ENCODE measurements at places on chromosomes 7 and 10.

DNA sequence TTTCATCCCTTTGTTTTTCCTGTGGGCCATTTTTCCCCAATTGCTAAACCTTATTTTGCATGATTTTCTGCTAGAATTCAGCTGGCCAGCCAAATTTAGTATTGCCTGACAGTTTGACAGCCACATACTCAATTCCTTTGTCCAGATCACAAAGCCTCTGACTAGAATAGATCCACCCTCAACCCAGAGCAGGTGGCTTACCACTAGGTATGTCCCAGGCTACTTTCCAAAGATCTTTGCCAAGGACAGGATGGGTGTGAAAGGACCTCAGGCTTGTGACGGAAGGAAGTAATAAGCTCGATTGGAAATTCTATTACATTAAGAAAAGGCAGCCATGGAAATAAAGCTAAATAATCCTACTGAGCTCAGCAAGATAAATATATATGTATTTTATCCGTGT, 50.6 kb upstream of the AGK start:
- DNase-seq = no peak

DNA sequence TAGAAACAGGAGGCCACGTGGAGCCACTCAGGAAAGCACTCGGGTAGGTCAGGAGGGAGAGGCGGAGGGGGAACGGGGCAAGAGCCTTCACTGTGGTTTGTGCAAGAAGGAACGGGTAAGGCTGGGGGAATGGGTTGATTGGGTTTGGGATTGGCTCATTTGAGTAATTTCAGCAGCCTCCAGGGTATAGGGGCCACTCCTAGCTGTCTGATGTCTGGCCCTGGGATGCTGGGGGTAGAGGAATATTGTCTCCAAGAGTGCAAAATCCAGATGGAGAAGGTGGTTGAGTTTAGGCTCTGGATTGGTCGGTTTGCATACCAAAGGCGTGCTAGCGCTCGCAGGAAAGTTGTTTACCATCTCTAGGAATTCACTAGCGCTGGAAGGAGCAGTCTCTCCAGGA, 47.2 kb downstream of the MYL10 start:
- DNase-seq = no peak

DNA sequence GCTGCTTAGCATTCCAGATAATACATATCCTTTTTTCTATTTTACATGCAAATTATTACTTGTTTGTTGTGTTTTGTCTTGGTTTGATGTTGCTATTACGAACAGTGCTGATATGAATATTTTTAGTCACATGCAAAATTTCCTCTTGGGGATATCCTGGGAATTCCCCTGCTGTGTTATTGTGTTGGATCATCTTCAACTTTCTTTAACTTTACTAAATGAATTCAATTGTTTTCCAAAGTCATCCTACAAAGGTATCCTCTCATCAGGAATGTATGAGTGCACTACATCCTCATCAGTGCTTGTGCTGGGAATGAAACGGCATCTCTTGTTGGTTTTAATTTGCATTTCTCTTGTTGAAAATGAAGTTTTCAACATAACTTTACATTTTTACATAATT, 87.1 kb downstream of the AASS start:
- no peak for DNase-seq

DNA sequence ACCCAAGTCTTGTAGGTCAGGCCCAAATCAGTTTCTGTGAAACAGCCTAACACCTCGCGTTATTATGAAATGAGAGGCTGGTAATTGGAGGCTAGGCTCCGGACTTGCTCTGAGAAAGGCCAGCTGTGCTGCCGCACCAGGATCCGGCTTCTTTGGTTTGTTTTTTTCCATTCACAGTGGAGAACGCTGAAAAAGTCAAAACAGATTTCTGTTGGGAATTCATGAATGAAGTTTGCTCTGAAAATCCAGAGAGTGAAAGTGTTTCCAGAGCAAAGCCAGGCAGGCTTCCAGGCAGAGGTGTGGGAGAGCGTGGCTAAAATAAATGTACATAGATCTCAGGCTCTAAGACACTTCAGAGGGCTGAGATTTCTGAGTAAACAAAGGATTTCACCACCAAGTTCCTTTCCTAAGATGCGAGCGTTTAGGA, 240.1 kb downstream of the TRIL start:
- no peak for DNase-seq

Measured in D721Med (cell line).